Kidney (tissue), 22 donors: ENCODE measurements at places on chromosomes 16 and 17. TPM values are rescaled to one million over a fixed set of nuclear protein-coding genes. Genes with fewer than 3 reads are reported as not detected.

GRCh38 chr16:75746359-75746758 lies 20.1 kb upstream of the CPHXL start:
- no peaks in the 10 kb centered on the region for H3K36me3 ChIP-seq

DNA sequence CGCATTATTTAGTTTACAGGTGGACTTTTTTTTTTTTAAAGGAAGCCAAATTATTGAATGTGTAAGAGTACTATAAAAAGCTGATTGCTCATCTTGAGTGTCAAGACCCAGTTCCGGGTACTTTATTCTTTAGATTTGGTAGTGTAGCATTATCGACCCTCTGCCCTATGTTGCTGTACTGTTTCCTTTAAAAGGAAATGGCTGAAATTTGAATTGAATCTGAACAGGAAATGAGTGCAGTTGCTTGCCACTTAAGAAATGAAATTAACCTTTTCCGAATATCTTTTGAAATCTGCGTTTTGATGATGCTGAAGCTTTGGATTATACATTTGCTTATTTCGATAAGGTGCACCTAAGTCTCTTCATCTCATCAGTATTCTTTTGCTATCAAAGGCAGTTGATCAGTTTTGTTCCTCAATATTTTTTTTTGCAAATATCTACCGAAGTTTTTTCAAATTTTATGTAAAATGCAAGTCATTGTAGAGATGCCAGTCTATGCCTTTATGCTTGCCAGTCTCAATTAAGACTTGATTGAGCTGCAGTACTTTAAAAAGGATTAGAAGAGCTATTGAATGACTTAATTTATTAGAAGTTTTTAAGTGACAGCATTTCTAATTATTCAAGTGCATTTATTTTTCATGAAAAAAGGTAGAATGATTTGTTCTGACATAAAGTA lies 1.8 kb downstream of the GGNBP2 start:
- DNase-seq, result no peak
- no peaks in the 10 kb centered on the region for H3K36me3 ChIP-seq
- no peaks in the 10 kb centered on the region for H3K27me3 ChIP-seq
- H3K27ac ChIP-seq, result no peak overlapping the region

GRCh38 chr16:50093607-50094539 lies 28.1 kb downstream of the HEATR3 start:
- peaks cover 8% of the 10 kb centered on the region for H3K36me3 ChIP-seq
- no peaks in the 10 kb centered on the region for H3K27me3 ChIP-seq
- no peaks in the 10 kb centered on the region for H3K4me1 ChIP-seq
- no peak overlapping the region for H3K4me3 ChIP-seq

DNA sequence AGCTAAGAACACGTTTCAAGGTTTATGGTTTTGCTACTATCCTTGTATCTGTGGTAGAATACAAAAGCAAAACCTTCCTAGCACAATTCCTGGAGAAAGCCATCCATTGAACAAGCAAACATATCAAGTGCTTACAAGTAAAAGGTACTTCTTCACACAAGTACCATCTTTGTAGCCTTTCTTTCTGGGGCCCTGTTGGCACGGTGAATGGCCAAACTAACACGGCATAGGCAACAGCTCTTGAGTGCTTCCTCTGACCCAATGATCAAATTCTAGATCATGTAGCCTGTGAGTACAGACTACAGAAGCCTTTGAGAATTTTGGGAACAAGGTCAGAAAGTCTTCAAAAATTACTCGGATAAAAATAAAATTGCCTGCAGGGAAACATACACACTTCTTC lies 57.9 kb downstream of the ANKFY1 start:
- peaks cover 10% of the 10 kb centered on the region for H3K36me3 ChIP-seq
- H3K27me3 ChIP-seq, result no peaks in the 10 kb centered on the region
- DNase-seq, result no peak
- H3K4me3 ChIP-seq, result no peak overlapping the region
- H3K4me1 ChIP-seq, result no peaks in the 10 kb centered on the region
- no peak overlapping the region for H3K27ac ChIP-seq

- H3K27me3 ChIP-seq, result no peaks in the 10 kb centered on the region
- no peaks in the 10 kb centered on the region for H3K36me3 ChIP-seq
- H3K4me3 ChIP-seq, result no peak overlapping the region
- H3K4me1 ChIP-seq, result peaks cover 9% of the 10 kb centered on the region
- H3K27ac ChIP-seq, result no peak overlapping the region
Measured at GRCh38 chr16:89159066-89159849, 12.3 kb upstream of the CDH15 start.

DNA sequence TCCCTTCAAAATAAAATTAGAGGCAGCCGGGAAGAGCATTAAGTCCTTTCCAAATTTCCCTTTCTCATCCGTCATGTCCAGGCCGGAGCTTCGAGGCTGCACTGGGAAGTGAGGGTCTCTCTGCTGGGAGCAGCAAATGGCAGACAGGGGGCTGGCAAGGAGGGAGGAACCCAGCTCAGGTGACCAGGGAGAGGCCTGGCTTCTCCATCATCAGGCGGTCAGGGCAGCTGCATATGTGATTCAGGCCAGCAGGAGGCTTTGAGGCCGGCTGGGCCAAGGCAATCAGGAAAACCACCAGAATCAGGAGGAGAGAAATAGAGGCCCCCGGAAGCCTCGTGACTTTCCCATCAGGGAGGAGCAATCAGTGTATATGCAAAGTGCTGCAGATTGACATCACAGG lies 85.0 kb upstream of the RPL38 start:
- no peak overlapping the region for H3K27ac ChIP-seq
- H3K36me3 ChIP-seq, result no peaks in the 10 kb centered on the region
- peaks cover 2% of the 10 kb centered on the region for H3K27me3 ChIP-seq
- H3K4me1 ChIP-seq, result no peaks in the 10 kb centered on the region
- H3K4me3 ChIP-seq, result no peak overlapping the region

The ETV4 gene
- polyA plus RNA-seq, result 2.5 TPM

The TPSG1 gene
- polyA plus RNA-seq, result 0.86 TPM

The TRPV3 gene
- polyA plus RNA-seq, result 0.13 TPM

The TLCD3B gene
- polyA plus RNA-seq, result not detected

The YWHAE gene
- 591 TPM for polyA plus RNA-seq

The HAP1 gene
- 0.99 TPM for polyA plus RNA-seq

The SPIRE2 gene
- 2.9 TPM for polyA plus RNA-seq
